ENCODE measurements at places on chromosomes 2 and 18.

DNA sequence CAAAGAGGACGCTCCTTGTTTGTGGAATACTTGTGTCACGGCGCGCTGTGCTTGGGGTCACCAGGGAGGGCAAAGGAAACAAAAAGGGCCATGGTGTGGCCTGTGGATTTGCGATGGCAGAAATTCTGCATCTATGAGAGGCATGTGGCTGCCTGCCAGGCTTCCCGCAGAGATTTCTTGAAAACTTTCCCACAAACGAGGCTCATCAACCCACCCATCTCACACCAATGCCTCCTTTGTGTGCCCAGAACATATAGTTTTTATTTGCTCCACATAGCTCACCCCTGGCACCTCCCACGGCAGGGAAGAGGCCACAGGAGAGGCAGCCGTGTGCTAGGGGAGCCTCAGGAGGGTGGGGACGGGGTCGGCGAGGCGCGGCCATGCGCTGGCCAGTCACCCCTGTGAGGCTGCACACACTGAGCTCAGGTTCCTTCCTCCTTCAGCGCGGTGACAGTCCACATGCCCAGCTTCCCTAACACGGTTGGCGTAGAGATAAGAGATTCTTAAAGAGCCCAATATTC lies 100.3 kb downstream of the MBP start:
- DNase-seq = no peak

- no peak for DNase-seq
Measured at GRCh38 chr18:44066541-44066940, 614.1 kb upstream of the SETBP1 start.

DNA sequence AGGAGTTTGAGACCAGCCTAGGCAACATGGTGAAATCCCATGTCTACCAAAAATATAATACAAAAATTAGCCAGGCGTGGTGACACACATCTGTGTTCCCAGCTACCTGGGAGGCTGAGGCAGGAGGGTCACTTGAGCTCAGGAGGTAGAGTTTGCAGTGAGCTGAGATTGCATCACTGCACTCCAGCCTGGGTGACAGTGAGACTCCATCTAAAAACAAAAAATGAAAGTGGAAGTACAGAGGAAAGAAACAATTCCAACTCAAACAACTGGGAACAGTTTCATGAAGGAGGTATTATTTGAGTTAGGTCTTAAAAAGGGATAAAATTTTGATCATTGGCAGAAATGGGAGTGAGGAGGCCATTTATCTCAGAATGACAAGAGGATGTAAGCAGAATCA lies 6.3 kb upstream of the RAB1A start:
- DNase-seq = no peak

GRCh38 chr18:45008694-45009413 lies 328.2 kb downstream of the SETBP1 start:
- peak; percentile 4 for DNase-seq

- no peak for DNase-seq
Measured at GRCh38 chr18:22847392-22847791, 85.7 kb upstream of the RBBP8 start.

DNA sequence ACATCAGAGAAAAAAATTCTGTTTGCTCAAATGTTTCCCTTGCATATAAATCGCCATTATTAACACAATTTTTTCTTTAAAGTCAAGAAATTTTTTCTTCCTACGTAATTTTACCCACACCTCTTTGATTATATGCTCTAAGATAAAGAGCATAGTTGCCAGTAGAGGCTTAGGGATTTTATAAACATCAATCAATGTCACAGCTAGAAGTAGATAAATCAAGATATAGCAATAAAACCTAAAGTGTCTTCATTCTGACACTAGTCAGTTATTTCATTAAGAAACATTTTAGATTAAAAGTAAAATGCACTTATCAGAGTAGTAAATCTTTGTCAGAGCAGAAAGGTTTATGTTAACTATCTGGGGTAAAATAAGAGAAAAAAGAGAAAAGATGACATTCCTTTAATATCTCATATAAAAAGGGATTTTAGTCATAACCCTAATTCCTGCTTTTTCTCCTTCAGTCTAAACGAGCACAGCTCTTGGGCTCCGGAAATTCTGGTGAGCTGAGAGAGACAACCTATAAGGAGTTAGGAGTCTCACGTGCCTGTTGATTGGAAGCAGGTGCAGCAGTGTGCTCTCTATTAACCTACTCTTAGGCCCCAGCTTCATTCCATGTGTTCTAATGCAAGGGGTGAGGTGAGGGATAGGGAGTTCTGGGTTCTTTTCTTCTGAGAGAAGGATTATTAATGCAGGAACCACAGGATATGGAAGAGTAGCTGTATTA lies 172.4 kb upstream of the GULP1 start:
- peak; percentile 9 for DNase-seq

GRCh38 chr2:189519631-189520387 lies 60.8 kb downstream of the SLC40A1 start:
- DNase-seq = peak; percentile 37

GRCh38 chr18:62361288-62361687 lies 36.2 kb downstream of the TNFRSF11A start:
- DNase-seq = no peak

DNA sequence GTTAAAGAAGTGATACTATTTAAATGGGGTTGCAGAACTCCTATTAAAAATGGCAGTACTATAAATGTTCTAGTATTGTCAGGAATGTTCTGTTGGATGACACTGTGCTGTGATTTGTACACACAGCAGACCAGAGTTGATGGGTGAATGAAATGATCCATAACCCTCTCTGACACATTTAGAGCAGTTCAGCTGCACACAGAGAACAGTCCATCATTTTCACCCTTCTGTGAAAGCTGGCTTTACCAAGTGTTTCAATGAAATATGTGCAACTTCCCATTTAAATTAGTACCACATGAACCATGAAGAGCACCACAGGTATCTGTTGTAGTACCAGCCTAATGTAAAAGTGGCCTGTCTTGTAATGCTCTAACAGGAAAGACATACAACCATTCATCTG lies 981.4 kb downstream of the TMEM182 start:
- DNase-seq = no peak

GRCh38 chr2:190023860-190024259 lies 38.7 kb downstream of the MSTN start:
- peak; percentile 87 for DNase-seq

- DNase-seq = no peak
Measured at GRCh38 chr18:45342653-45343052, 272.6 kb upstream of the SLC14A2 start.

- no peak for DNase-seq
Measured at GRCh38 chr2:200049086-200049485, 93.7 kb downstream of the MAIP1 start.

- DNase-seq = peak; percentile 73
Measured at GRCh38 chr18:25503567-25504081, 151.7 kb upstream of the ZNF521 start.

- DNase-seq = peak; percentile 61
Measured at GRCh38 chr2:233217892-233218377, 33.5 kb upstream of the ATG16L1 start.

DNA sequence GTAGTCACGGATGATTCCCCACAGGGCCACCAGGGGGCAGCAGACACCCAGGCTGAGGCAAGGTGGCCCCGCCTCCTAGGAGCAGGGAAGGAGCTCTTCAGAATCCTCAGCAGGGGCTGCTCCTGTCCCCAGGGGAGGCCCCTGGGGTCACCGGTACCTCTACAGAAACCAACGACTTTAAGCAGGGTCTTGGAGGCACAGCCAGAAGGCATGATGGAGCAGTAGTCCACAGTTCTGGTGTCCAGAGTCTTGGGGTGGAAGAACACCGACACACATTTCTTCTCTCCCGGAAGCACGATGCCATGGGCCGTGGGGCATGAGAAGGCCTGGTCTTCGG lies 11.5 kb downstream of the CFAP65 start:
- peak; percentile 91 for DNase-seq

GRCh38 chr2:173874894-173875237 lies 90.3 kb downstream of the SP3 start:
- DNase-seq = no peak

- no peak for DNase-seq
Measured at GRCh38 chr2:9018109-9018508, 14.6 kb upstream of the MBOAT2 start.

DNA sequence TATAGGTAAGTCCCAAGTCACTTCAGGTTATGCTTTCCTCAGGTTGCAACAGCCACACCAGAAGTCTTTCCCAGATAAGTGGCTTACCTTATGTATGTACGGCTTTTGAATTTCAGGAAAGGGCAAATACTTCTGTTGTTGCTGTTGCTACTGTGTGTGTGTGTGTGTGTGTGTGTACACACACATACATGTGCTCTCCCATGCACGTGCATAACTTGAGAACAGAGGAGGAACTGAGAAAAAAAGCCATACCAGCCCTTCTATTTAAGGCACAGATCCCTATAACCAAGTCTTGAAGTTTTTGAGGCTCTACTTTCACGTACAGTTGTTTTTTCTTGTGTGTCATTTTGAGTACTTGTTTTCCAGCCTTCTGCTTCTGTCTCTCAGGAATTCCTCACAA lies 62.4 kb downstream of the WDPCP start:
- DNase-seq = no peak

GRCh38 chr18:36006997-36007396 lies 34.5 kb downstream of the RMP24 start:
- no peak for DNase-seq

DNA sequence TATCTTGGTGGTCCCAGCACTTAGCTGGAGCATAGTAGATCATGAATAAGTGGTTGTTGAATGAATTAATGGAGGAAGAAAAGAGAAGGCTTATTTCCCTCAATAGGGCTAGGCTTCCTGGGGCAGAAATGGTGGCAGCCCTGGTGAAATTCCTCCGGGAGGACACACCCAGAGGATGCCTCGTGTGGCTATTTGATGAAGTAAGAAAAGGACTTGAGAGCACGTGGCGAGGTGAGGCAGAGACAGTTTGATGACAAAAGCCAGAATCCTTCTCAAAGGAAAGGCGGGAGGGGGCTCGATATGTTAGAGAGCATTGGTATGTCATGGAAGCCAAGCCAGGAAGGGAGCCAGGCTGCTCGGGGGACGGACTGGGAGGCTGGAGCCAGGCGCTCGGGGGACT lies 14.7 kb downstream of the FAM228A start:
- no peak for DNase-seq

GRCh38 chr2:160384791-160385190 lies 108.8 kb downstream of the RBMS1 start:
- DNase-seq = no peak

DNA sequence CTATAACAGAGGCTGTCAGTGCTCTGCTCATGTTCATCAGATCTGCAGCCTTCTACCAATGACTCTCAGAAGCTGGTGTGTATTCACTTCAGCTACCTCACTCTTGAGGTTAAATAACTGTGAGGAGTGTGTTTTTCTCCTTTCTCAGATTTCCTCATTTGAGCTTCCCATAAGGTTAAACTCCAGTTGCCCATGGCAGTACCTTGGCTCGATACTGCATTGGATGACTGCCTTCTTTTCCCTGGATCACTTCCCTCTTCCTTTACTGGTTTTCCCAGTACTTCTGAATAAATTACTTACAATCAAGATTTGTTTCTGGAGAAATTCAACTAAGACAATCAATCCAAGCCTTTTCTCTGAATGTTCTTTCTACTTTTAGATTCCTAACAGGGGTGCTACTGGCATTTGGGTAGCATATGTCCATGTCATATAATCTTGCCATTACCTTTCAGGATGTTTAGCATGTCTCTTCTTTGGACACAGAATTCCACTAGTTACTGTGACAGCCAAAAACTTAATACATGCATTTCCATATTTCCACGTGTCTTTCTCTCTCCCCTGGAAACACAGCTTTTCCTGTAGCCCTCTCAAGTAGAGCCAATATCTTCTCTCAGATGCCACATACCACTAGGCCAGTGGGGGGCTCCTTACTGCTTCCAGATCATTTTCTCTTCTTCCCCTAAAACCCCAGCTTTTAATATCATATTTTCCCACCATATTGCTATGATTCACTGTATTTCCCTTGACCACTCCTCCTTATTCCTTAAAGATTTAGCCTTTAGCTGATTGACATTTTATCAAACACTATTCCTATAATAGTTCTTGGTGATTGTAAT lies 15.0 kb upstream of the SPOPL start:
- DNase-seq = no peak

DNA sequence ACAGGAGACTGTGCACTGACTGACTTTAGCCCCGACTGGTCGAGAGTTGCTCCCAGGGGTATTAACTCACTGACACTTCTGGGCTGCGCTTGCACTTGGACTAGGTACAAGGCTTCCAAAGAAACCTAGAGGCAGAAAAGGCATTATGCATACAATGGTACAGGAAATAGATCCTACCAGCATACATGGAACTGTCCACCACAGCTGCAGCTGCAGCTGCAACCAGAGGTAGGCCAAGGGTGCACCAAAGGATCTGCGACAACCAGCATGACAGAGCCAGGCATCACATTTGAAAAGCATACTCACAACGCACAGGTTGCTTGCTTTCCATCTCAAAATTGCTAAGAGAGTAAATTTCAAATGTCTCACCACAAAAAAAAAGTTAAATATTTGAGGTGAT lies 22.6 kb upstream of the PGAP1 start:
- DNase-seq = no peak

DNA sequence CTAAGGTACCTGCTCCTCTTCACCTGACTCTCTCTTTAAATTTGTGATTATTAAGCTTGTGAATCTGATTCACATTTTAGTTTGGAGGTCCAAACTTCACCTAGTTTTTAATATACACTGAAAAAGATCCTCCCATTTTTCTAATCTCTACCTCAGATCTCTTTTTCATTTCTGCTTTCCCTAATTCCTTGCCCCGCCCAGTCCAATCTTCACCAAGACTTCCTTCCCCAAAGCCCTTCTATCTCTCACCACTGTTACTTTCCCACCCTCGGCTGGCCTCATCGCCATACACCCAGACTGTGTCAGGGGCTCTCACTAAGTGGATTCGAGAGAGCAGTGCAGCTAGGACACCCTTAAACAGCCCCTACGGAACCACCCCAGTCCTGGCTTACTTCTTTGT lies 40.0 kb downstream of the LBH start:
- DNase-seq = no peak

DNA sequence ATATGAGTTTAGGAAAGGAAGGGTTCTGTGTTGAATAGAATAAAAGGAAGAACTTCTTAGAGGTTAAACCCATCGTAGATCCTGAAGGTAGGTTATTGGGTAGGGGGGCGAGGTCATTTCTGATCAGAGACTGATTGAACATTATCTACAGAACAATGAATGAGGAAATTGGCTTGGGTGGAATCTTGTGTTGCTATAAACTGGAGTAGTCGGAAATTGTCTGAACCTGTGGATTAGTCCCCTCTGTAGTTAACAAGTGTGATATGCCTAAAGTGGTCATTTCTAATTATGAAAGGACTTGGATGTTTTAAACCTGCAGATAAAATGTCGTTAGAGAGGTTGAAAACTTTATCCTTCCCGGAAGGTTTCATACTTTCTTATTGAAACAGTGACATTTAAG lies 42.1 kb downstream of the EML4 start:
- no peak for DNase-seq

- DNase-seq = no peak
Measured at GRCh38 chr18:26999797-27000196, 134.3 kb upstream of the AQP4 start.

DNA sequence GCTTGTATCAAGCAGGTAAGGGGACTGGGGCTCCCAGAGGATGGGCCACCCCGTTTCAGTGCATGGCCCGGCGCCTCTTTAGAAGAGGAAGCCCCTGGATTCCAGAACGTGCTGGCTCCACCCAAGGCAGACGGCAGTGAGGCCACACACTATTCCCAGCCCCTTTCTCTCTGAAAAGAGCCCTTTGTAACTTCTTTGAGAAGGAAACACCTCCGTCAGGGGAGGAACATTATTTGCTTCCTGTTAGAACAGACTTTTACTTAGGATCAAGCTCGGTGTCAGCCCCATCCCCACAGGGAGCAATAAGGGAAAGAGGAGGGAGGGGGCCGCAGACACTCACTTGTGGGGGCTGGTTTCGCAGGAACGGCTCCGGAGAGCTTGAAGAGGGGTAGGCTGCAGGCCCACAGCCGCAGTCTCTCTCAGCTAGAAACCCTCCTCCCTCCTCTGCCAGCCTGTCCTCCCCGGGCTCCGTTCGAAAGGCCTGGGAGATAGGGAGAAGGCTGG lies 49.6 kb upstream of the RMDN2 start:
- DNase-seq = no peak

Measured in NCI-H82 (cell line).